Activated T-cell treated with anti-CD3 and anti-CD28 coated beads, Interleukin-2, amount 50 U/mL, for 72 hours (primary cell): ENCODE measurements at places on chromosomes 3 and 15. TPM values are rescaled to one million over a fixed set of nuclear protein-coding genes. Genes with fewer than 3 reads are reported as not detected.

GRCh38 chr3:82114589-82114988, 353.1 kb upstream of the GBE1 start:
- H3K27me3 ChIP-seq = no peaks in the 10 kb centered on the region
- no peak overlapping the region for H3K27ac ChIP-seq
- no peak for DNase-seq
- no peak overlapping the region for H3K4me3 ChIP-seq
- no peaks in the 10 kb centered on the region for H3K36me3 ChIP-seq
- no peaks in the 10 kb centered on the region for H3K4me1 ChIP-seq

DNA sequence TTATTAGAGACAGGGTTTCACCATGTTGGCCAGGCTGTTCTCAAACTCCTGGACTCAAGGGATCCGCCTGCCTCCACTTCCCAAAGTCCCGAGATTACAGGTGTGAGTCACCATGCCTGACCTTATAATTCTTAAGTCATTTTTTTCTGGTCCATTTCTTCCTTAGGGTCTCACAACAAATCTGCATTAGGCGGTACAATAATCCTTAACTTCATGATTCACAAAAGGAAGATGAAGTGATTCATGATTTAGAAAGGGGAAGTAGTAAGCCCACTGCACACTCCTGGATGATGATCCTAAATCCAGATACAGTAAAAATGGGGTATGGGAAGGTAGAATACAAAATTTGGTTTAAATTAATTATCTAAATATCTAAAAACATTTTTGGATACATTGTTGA, 45.0 kb upstream of the TKT start:
- no peak overlapping the region for H3K27ac ChIP-seq
- H3K4me3 ChIP-seq = no peak overlapping the region
- H3K36me3 ChIP-seq = peaks cover 6% of the 10 kb centered on the region
- no peaks in the 10 kb centered on the region for H3K4me1 ChIP-seq

DNA sequence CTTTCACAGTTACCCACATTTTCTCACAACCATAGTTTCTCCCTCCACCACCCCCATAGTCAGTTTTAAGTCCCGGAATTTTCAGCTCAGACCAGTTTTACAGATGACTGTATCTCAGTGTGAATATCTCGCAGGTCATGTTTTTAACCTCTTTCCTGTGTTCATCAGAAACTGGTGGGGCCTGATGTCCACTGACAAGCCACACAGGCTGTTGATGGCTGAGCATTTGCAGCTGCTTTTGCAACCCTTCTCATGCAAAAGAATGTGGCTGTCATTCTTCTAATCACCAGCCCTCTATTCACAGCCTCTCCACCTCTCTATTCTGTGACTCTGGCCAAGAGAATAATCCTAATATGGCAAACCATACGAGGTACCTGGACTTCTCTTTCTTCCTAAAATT, 8.5 kb downstream of the GYG1 start:
- peaks cover 30% of the 10 kb centered on the region for H3K4me1 ChIP-seq
- peak overlapping the region; percentile 58 for H3K27ac ChIP-seq
- H3K4me3 ChIP-seq = peak overlapping the region; percentile 38
- DNase-seq = no peak

GYG1 gene
- total RNA-seq = 21.7 TPM
